Right renal pelvis (tissue), 4 donors: ENCODE measurements at places on chromosomes 4 and X. TPM values are rescaled to one million over a fixed set of nuclear protein-coding genes. Genes with fewer than 3 reads are reported as not detected.

GRCh38 chr4:87497578-87497977 lies 31.6 kb downstream of the SPARCL1 start:
- no peak for DNase-seq

Gene TAF7L
- polyA plus RNA-seq: 0.35 TPM

Gene CLIC2
- polyA plus RNA-seq: 4.0 TPM

- DNase-seq: no peak
These were observed 344 bp downstream of the OR13H1 start for GRCh38 chrX:131544218-131544617.

DNA sequence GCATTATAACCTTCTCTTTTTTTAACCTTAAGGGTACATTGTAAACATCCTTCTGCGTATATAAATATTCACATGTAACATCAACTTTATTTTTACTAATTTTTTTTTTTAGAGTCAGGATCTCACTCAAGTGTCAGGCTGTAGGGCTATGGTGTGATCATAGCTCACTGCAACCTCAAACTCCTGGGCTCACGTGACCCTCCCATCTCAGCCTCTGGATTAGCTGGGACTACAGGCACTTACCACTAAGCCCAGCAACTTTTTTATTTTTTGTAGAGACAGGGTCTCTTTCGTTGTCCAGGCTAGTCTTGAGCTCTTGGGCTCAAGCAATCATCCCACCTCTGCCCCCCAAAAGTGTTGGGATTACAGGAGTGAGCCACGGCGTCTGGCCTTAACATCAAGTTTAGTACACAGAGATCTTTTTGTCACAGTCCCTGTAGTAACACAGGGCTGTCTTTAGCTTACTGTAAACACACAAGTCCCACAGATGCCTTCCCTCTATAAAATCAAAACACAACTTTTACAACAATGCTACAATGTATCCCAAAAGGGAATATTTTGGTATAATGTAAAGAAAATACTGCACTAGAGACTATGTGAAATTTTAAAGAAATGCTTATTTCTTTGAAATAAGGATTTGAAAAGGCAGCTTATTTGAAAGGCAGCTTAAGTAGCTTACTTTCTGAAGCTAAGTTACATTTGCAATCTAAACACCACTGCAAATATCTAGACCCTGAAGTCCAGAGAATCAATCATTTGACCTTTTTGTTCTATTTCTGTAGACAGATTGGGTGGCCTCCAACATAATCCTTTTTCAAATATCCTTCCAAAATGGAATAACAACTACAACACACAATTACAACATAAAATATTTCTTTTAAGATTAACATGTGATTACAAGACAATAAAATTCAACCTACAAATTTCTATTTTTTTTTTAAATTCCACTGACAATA lies 116.0 kb downstream of the APBB2 start:
- no peak for DNase-seq

Gene SULT1E1
- 659 TPM for polyA plus RNA-seq

GRCh38 chr4:23932901-23933308 lies 43.1 kb upstream of the PPARGC1A start:
- DNase-seq: no peak
